ENCODE measurements at places on chromosomes 4 and X.

- no peak for DNase-seq
These were observed 26.8 kb upstream of the FMR1 start for GRCh38 chrX:147884958-147885357.

- no peak for DNase-seq
These were observed 44.4 kb downstream of the VCX2 start for GRCh38 chrX:8126648-8127047.

DNA sequence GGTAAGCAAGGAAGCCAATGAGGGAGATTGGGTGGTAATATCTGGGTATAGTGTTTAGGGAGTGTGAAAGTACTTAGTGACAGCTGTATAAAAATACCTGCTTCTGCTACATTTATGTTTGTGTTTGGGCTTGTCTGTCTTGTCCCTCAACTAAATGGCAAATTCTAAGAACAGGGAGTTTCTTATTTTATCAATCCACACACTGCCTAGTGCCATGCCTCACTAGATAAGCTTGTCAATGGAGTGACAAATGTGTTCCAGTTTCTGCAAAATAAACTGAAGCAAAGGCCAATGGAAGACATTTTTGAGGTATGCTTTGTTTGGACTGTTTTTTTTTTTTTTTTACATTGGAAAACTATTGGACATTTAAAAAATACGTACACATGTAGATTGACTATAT, 418.0 kb downstream of the SH2D1A start:
- no peak for DNase-seq

DNA sequence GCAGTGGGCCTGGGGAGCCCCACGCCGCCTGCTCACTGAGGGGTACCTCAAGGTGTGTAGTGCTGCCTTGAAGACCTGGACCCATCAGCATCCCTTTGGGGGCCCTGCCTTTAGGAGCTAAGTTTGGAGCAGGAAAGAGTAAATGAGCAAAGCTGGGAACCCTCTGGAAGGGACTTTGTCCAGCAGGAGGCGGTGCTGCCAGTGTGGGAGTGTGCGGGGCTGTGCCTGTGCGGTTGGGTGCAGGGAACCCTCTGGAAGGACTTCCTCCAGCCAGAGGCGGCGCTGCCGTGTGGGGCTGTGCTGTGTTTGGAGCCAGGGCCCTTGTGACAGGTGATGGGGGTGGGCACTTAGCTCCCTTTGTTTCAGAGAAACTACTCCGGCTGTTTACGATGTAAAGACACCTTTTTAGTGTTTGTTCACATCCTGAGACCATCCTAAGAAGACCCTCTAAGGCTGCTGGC, 25.8 kb downstream of the RGS12 start:
- DNase-seq = no peak

GRCh38 chr4:99148550-99148949, 4.5 kb upstream of the ADH4 start:
- no peak for DNase-seq

- no peak for DNase-seq
These were observed 11.4 kb downstream of the UBQLN2 start for GRCh38 chrX:56574861-56575260.

- no peak for DNase-seq
These were observed 15.4 kb downstream of the SMIM10 start for GRCh38 chrX:135006187-135006586.

DNA sequence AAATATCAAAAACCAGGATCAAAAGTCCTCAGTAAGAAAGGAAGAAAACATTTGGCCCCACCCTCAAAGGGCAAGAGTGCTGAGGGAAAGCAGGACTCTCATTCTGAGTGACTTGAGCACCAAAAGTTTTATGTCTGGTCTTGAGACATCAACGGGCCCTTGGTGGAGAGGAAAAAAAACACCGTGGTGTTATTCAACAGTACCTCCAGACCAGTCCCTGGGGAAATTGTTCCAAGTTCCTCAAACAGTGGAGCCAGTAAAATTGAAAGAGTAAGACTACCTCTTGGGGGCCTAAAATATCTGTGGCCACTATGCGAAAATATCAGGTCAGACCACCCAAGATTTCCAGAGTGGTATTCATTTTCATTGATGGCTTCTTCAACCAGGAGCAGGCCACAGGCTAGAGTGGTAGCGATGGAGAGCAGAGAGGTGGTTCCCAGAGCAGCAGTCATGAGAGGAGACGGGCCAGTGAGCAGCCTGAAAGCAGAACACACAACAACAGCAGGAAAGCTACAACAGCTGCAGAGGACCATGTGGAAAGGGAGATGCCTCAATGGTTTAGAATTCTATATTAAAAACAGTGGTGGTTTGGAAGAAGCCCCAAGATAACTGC, 63.7 kb upstream of the RPL34 start:
- no peak for DNase-seq

DNA sequence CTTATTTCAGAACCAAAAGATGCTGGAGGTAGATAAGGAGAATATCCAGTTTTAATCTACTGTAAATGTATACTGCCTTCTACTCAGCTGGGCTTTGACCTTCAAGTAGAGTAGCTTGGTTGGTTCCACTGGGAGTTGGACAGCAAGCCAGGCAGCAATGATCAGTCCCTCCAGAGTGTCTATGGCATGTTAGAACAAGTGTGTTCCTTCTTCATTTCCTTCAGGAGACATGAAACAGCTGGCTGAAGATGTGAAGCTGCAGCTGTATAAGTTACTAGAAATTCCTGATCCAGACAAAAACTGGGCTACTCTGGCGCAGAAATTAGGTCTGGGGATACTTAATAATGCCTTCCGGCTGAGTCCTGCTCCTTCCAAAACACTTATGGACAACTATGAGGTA, 111.1 kb downstream of the NFKB1 start:
- DNase-seq = no peak

DNA sequence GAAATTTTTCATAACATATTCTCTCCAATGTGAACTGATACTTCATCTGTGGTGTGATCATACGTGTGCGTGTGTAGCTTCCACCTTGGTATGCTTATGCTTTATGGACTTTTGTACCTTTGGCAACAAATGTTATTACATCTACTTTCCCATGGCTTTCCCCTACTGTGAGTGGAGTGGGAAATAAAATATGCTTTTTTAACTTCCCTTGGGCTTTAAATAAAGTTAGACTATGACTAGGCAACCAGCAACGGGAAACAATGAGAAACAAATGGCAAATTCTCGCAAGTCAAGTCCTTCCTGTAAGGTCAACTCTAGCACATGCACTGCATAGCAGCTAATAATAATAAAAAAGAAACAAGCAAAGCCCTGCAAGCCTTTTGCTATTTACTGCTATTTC, 205.0 kb upstream of the PDE5A start:
- no peak for DNase-seq

GRCh38 chrX:11407331-11408108, 114.3 kb downstream of the AMELX start:
- no peak for DNase-seq

DNA sequence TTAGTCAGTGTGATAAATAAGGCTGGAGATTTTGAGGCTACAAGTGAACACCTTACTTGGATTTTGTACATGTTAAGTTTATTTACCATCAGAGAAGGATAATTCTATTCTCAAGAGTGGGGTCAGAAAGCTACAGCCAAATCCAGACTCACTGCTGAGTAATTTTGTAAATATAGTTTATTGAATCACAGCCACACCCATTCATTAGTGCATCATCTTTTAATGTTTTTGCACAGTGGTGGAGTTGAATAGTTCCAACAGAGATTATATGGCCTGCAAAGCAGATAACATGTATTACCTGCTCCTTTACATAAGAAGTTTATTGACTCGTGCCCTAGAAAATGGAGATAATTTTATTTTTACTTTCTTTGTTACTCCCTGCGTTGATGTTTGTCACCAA, 60.4 kb downstream of the PCDH18 start:
- no peak for DNase-seq

DNA sequence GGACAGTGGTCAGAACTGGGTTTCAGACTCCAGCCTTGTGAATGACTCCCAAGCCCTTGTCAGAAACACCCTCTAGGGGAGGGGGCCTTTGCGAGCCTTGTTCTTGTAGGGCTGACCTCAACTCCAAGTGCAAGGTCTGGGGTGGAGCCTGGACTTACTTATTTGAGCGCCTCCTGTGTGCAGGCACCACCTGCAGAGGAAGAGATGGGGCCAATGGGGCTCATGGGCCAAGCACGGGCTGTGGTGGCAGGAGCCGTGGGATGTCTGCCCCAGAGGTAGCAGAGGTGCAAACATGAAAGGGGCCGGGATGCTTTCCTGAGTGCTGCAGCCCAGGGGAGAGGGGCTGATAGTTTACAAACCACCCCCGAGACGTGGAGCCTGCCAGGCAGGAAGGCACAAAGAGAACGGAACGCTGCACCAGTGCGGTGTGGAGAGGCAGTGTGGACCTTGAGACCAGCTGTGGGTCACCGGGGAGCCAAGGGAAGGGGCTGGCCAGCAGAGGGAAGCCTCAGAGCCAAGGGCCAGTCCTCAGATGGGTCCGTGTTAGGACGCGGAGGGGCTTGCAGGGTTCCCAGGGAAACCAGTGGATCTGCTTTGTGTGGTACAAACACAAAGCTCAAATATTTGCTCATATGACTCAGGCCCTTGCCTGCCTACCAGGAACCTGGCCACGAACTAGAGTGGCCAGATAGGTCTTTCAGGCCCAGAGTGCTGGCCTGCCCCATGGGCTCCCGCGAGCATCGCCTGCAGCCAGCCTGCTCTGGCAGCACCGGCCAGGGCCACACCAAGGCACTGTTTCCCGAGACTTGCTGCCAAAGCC, 8.7 kb upstream of the TADA2B start:
- DNase-seq = peak; percentile 34

DNA sequence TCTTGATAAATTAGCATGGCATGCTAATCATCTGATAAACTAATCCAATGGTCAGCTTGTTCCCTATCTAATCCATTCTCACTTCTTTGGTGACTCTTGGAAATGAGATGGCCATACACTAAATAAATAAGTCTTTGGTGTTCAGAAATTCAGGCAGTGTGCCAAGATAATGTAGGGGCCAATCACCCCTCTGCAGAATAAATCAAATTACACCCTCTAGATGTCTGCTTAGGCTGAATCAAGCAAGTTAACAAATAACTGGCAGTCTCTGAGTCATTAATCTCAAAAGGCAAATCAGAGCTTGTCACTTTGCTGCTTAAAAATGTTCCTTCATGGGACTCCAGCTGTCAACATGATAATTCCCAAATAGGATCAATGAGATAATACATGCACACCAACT, 97.4 kb downstream of the NLGN4X start:
- DNase-seq = no peak

DNA sequence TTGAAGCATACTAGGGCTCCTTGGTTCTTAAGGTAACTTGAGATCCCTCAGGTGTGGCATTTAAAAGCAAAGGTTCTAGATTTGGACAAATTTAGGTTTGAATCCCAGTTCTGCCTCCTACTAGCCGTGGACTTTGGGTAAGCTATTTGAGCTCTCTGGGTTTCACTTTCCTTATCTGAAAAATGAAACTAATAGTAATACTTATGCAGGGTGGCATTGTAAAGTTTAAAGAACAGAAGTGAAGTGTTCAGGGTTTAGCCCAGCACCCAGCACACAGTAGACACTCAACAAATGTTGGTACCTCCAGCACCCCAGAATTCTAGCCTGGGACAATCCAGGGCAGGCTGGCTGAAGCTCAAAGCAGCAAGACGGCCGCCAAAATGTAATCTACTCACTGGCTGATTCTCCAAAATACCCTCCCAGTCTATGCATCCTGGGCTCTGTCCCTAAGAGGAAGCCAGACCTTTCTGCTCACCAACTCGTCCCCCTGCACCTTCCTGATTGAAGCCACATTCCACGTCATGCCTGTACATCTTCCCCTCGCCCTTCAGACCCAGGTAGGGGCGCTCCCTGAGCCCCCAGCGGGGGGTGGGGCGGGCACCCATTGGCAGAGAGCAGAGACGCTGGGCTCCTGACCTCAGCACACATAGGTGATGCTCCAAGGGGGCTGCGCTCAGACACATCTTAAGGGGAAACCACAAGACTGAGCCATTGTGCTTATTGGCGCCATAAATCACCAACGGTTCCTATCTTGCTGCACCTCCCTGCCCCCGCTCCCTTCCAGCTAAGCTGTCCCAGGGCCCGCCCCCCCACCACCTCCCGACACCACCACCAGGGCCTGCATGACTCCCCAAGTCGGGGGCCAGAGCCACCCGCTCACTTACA, 160.6 kb downstream of the BCOR start:
- no peak for DNase-seq

- DNase-seq = no peak
These were observed 121.2 kb upstream of the GRPR start for GRCh38 chrX:16002185-16002584.

DNA sequence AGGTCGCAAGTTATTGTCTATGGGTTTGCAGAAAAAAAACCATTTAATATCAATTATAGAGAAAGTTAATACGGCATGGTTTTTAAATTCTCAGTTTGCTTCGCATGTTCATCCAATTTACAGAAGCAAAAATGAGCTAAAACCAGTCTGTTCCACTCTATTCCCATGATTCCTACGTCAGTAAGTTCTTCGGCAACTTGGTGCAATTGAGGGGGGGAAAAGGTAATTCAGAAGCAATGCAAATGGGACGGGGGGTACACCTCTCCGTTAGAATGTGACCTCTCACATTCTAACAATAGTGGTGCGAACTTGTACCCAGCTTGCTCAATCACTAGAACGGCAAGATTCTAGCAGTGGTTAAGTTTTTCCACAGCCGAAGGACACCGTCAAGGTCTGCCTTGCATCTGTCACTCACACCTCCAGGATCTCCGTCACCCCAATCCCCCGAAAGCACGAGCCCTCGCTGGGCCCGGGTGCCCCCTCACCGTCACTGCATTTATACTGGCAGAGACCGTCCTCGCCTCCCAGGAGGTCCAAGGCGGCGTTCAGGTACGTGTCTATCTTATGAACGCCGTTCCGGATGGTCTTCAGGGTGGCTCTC, 653 bp downstream of the PLA2G12A start:
- DNase-seq = no peak

- DNase-seq = no peak
These were observed 57.2 kb upstream of the DAPP1 start for GRCh38 chr4:99759346-99759984.

DNA sequence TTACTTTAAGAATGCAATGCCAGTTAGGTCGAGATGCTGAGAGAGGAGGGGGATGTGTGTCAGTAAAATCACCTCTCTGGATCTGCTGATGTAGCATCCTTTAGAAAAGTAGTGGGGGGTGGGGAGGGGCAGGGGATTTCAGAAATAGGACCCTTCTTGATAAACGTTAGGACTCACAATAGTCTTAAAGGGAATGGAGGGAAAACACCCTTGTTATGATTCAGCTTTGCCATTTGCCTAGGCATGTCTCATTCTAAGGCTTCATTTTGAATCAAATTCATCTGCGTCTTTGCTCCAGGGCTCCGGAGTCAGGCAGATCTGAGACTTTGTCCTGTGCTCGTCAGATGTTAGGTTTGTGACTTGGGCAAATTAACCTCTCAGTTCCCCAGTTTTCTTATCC, 879 bp downstream of the SH2D1A start:
- no peak for DNase-seq

GRCh38 chrX:55767100-55767499, 49.6 kb downstream of the RRAGB start:
- no peak for DNase-seq

DNA sequence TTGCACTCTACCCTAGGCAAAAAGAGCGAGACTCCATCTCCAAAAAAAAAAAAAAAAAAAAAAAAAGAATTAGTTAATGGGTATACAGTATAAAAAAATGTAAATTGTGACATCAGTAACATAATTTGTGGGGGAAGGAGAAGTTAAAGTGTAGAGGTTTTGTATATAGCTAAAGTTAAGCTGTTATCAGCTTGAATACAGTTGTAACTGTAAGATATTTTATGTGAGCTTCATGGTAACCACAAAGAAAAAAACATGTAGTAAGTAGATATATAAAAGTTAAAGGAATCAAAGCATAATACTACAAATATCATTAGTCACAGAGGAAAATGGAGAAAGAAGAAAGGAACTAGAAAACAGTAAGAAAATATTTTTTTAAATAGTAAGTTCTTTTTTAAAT, 53.2 kb upstream of the EPGN start:
- no peak for DNase-seq

Data from NCI-H1092 treated with DMSO at 0.1 percent for 48 hours (cell line).